Mesothelial cell of epicardium (in vitro differentiated cells): ENCODE measurements at places on chromosomes 11 and 22.

DNA sequence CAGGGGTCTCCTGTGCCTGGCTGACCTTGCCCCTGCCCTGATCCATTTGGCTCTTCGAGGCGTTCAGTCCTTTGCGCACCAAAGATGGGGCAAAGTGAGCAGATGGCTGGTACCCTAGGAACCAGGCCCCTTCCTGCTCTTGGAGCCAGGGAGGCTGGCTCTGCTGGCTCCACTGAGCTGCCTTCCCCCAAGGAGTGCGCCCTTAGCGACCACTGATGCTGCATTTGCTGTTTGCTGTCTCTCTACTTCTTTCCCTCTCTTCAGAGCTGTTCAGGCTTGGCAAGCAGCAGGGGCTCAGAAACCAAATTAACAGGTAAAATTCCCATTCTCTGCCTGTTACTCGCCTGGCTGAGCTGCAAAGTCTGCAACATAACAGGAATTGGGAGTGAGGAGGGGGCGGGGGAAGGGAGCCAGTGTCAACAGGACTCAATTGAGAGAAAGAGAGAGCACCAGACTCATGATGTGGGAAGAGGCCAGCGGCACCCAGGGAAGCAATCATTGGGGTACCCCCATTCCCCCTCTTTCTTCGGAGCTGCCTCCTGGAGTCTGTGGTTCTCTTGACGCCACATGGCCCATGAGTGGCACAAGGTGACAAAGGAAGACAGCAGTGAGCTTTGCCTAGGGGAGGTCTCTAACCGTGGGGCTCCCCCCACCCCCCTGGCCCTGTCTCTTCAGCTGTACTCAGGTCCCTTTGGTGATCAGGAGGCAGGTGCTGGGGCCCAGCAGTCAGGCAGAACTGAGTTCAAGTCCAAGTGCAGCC is 102.3 kb downstream of the TP53I11 start:
- no peak for DNase-seq

GRCh38 chr11:109547356-109548027 is 125.5 kb downstream of the C11orf87 start:
- no peak for DNase-seq

- no peak for DNase-seq
Observed at GRCh38 chr22:37488337-37489135, 2.4 kb upstream of the MFNG start.

- DNase-seq = no peak
Observed at GRCh38 chr11:122259195-122259821, 143.3 kb upstream of the BLID start.

DNA sequence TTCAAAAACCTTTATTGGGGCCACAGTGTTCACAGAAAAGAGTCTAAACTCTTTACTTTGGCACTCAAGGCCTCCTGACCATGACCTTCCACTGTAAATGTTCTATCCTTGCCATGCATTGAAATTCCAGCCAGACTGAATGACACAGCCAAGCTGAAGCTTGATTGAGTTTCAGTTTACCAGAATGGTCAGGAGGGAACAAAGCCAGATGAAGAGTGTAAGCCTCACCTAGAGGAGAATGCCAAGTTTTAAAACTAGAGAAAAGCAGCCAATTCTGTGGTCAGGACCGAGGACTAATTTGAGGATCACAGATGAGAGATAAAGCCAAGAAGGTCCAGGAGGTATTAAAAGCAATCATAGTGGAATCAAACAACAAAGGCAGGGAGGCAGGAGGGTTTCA is 215.3 kb downstream of the KCNA4 start:
- no peak for DNase-seq

DNA sequence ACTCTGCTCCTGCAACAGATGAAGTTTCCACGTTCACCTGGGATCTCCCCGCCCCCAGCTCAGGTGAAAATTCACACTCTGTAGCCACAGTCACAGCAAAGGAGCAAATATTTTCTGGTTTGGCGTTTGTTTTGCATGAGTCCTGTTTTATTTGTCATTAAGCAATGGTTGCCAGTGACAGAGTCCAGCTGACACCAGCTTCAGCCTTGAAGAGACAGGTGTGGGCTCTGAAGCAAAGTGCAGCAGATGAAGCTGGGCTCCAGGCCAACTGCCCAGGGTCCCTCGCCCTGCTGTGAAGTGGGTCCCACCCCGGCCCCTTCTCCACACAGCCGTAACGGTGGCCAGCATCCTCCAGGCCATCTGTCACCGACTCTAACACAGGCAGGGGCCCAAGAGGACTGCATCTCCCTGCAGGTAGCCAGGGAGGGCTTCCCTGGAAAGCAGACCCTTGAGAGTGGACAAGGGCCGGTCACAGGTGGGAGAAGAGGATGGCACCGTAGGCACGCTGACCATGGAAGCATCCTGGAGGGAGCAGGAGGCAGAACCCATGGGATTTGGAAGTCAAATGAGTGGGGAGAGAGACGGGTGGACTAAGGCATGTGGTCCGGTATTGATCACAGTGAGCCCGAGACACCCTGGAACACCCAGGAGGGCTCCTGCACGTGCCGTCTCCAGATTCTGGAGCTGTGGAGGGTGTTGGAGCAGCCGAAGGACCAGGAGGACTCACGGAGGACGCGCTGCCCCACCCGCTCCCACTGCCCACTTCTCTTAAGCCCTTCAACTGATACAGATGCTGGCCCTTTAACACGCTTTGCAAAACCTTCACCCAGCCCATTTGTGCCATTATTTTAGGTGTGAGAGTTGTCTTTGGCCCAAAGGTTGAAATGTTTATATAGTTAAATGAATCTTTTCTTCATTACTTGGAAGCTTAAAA is 294.5 kb downstream of the BRD1 start:
- DNase-seq = no peak

DNA sequence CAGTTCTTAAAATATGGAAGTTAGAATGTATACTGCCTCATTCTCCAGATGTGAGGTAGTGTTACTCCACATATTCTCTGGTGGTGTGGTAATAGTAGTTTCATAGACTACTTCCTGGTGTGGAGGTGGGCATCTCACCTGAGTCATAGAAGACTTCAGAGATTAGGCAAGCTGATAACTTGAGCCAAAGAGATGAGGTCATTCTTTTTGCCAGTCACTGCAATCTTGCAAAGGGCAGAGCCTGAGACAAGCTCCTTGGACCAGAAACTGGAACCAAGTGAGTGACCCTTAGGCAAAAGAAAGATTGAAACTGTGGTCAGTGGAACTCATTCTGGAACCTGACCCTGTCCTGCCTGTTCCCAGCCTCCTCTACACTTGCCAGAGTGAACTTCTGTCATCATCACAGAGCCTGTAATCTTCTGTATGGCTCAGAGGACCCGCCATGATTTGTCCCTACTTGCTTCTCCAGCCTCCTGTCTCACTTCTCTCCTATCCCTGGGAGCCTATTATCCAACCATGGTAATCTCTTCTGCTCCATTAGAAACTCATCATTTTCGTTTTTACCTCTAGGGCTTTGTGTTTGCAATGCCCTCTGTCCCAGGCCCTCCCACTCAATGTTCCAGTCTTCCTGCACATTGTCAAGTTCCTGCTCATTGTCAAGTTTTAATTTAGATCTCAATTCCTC is 10.6 kb upstream of the CCDC83 start:
- no peak for DNase-seq

GRCh38 chr11:96213500-96213899 is 129.5 kb downstream of the MAML2 start:
- no peak for DNase-seq

GRCh38 chr22:39350757-39351688 is 1.2 kb downstream of the SYNGR1 start:
- no peak for DNase-seq

DNA sequence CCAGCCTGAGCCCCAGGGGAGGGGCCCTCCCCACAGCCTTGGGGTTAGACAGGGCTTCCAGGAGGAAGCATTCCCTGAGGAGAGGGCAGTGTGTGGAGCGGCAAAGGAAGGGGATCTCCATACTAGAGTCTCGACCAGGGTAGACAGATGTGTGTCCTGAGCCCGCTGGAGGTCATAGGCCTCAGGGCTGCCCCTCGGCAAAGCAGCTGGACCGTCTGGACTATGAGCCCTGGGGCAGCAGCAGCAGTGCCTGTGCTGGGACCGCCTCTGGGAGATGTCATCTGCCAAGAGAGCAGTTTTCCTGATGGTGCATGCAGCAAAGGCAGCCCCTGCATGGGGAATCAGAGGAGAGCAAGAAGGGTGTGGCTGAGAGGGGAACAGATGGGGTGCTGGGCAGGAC is 20.8 kb upstream of the TCF20 start:
- no peak for DNase-seq

GRCh38 chr11:17753641-17754040 is 19.1 kb downstream of the KCNC1 start:
- no peak for DNase-seq

- no peak for DNase-seq
Observed at GRCh38 chr11:105168457-105168856, 28.9 kb upstream of the CARD18 start.

DNA sequence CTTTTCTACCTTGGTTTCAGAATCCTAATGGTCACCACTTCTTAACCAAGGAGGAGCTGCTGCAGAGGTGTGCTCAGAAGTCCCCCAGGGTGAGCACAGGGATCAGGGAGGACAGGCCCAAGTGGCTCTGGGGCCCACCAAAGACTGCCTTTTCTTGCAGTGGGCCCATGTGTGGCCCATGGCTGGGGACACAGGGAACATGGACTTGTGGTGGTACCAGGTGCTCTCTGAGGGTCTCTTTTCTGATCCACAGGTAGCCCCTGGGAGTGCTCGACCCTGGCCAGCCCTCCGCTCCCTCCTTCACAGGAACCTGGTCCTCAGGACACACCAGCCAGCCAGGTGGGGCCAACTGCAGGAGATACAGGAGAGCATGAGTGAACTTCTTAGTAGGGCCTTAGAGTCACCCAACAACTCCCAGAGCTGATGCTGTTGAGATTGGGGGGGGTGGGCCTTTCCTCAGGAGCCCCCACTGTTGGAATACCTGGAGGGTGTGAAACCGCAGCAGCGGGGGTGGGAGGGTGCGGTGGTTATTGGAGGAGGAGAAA is 2.0 kb downstream of the MUS81 start:
- DNase-seq = no peak

- DNase-seq = no peak
Observed at GRCh38 chr11:68503792-68504191, 43.2 kb downstream of the PPP6R3 start.

DNA sequence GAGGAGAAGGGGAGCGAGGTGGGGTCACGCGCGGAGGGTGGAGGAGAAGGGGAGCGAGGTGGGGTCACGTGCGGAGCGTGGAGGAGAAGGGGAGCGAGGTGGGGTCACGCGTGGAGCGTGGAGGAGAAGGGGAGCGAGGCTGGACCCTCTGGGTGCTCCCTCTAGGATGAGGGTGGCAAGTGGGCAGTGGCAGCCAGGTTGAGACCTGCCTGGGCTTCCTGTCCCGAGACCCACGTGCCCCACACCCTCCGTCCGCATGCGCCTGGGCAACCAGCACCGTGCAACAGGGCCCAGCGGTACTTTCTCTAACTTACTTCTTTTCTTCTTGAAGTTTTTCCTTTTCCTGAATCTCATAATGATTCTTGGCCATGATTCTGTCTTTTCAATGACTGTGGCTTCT is 11.1 kb downstream of the MRPL21 start:
- DNase-seq = no peak

- DNase-seq = no peak
Observed at GRCh38 chr11:47916361-47916841, 64.0 kb upstream of the PTPRJ start.

GRCh38 chr22:27995801-27996528 is 76.9 kb upstream of the PITPNB start:
- DNase-seq = no peak

- DNase-seq = no peak
Observed at GRCh38 chr22:23715806-23716375, 25.1 kb downstream of the RGL4 start.

DNA sequence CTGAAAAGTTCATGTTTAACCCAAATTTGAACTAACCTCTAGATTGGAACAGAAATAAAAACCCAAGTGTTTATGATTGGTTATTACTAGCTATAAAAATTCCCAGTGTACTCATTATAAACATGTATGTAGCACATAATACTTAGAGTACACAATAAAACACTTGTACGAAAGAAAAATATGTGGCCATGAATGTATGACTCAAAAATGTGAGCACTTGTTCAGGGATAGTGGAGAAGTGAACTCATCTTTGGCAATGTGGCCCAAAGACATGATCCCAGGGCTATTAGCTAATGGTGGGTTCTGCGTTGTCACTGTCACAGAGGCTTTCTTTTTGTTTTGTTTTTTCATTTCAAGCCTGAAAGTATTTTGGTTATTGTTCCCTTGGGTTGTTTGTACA is 72.0 kb downstream of the PPFIBP2 start:
- DNase-seq = no peak

DNA sequence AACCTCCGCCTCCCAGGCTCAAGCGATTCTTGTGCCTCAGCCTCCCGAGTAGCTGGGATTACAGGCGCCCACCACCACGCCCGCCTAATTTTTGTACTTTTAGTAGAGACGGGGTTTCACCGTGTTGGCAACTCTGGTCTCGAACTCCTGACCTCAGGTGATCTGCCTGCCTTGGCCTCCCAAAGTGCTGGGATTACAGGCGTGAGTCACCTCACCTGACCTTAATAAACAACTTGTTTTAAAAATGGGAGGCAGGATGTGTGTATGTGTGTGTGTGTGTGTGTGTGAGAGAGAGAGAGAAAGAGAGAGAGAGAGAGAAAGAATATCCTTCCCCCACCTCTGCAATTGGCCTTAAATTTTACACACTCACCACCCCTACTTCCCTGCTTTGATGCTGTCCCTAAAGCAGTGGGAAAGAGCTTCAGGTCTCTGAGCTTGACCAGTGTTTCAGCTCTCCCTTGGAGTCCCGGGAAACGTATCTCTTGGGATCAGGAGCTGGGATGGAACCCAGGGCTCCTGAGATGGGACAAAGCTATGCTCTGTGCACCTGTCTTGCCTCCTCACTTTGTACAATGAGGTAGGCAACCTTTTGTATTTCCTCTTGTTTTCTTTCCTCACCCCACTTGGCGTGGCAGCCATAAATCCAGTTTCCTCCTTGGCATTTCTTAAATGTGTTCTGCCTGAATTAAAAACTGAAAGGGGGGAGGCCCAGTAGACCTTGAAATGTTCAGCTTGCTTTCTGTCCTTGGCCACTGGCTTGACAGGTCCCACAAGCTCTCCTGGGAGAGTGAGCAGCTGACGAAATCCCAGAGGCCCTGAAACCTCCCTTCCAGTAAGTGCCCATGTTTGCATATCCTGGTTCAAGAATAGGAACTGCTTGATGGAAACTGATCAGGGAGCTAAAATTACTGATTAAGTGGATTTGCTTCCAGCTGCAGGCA is 17.8 kb upstream of the XBP1 start:
- DNase-seq = no peak

DNA sequence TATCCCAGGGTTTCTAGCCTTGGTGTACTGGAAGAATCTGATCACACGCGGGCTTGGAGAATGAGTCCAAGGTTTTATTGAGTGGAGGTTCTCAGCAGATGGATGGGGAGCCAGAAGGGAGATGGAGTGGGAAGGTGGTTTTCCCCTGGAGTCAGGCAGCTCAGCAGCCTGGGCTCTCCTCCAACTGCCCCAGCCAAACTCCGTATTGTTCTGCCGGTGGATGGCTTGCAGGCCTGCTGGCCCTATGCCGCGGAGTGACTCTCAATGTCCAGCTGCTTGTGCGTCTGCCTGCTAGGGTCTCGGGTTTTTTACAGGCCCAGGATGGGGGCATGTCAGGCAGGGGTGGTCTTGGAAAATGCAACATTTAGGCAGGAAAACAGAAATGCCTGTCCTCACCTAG is 162.4 kb upstream of the LMO1 start:
- DNase-seq = no peak

- no peak for DNase-seq
Observed at GRCh38 chr11:124167826-124168231, 15.3 kb upstream of the OR10D3 start.

GRCh38 chr11:19958204-19958603 is 202.1 kb downstream of the DBX1 start:
- DNase-seq = no peak
